AML-193 (cell line): ENCODE measurements at places on chromosomes 16 and 17.

- no peak for DNase-seq
These were observed 515.0 kb upstream of the SALL1 start for GRCh38 chr16:51666074-51666473.

- no peak for DNase-seq
These were observed 3.8 kb downstream of the IL21R start for GRCh38 chr16:27405546-27406451.

DNA sequence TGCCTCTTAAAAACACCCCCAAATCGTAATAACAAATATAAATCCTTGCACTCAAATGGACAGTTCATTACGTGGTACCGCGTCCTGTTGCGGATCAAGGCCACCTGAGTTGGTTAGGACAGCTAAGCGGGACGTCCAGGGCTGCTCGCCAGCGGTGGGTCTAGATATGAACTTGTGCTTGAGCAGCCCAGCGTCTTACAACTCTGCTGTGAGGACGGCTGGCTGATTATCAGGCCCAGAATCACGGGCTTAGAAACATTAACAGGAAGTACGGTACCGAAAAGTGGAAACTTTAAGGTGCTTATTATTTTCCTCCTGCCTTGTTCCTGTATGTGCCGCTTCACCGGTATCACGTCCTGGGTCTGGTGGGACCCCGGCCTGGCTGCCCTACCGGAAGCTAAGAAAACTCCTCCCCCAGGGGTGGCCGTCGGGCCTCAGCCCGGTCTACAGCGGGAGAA, 832 bp upstream of the SRRM2 start:
- peak; percentile 48 for DNase-seq

- DNase-seq: no peak
These were observed 49.7 kb downstream of the SNX20 start for GRCh38 chr16:50631249-50631984.

- DNase-seq: peak; percentile 70
These were observed at the start of gene IGFBP4 for GRCh38 chr17:40443196-40443987. TSS of gene IGFBP4 (plus strand) at chr17:40443450. CDS start at chr17:40443736, 286 bp downstream.

GRCh38 chr17:58339755-58340404, 11.3 kb upstream of the TSPOAP1 start:
- no peak for DNase-seq

- no peak for DNase-seq
These were observed 33.0 kb downstream of the STAT3 start for GRCh38 chr17:42354956-42355843.
